ENCODE measurements at places on chromosomes 16 and 17.

DNA sequence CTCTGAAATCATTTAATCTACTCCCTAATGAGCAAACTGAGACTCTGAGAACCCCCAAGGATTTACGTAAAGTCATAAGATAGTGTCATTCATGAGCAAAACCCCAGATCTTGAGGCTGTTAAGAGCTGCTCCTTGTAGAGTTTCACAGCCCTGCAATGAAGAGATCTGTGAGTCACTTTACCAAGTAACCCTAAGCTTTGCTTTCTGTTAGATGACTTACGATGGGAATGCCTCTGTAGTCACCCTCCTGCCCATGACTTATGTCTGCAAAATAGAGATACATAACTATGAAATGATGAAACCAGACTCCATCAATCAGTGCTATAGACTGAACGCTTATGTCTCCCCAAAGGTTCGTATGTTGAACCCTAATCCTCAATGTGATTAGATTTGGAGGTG is 117.7 kb downstream of the HS3ST3A1 start:
- no peak for DNase-seq

- peak; percentile 78 for DNase-seq
These were observed 53.2 kb downstream of the NT5M start for GRCh38 chr17:17356149-17356930.

- no peak for DNase-seq
These were observed 35.4 kb upstream of the LYRM9 start for GRCh38 chr17:27928587-27928986.

GRCh38 chr16:87922250-87922871 is 14.0 kb downstream of the CA5A start:
- peak; percentile 26 for DNase-seq

- no peak for DNase-seq
These were observed 6.8 kb upstream of the SULT1A1 start for GRCh38 chr16:28616636-28617035.

- no peak for DNase-seq
These were observed 24.9 kb upstream of the DBNDD1 start for GRCh38 chr16:90044111-90044551.

DNA sequence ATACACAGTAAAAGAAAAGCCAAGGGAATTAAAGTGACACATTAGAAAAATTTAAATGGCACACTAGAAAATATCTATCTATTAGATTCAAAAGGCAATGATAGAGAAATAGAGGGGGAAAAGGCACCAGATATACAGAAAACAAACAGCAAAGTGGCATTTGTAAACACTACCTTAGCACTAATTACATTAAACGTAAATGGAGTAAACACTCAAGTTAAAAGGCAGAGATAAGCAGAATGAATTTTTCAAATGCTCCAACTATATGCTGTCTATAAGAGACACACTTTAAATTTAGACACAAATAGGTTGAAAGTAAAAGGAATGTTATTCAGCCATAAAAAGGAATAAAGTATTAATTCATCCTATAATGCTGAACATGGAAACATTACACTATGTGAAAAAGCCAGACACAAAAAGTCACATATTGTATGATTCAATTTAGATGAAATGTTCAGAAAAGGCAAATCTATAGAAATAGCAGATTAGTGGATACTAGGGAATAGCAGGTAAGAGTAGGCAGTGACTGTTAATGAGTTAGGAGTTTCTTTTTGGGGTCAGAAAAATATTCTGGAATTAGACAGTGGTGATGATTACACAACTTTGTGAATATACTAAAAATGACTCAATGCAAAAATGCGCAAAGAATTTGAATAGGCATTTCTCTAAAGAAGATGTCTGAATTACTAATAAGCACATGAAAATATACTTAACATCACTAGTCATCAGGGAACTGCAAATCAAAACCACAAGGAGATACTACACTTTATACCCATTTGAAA is 92.4 kb downstream of the BRIP1 start:
- no peak for DNase-seq

DNA sequence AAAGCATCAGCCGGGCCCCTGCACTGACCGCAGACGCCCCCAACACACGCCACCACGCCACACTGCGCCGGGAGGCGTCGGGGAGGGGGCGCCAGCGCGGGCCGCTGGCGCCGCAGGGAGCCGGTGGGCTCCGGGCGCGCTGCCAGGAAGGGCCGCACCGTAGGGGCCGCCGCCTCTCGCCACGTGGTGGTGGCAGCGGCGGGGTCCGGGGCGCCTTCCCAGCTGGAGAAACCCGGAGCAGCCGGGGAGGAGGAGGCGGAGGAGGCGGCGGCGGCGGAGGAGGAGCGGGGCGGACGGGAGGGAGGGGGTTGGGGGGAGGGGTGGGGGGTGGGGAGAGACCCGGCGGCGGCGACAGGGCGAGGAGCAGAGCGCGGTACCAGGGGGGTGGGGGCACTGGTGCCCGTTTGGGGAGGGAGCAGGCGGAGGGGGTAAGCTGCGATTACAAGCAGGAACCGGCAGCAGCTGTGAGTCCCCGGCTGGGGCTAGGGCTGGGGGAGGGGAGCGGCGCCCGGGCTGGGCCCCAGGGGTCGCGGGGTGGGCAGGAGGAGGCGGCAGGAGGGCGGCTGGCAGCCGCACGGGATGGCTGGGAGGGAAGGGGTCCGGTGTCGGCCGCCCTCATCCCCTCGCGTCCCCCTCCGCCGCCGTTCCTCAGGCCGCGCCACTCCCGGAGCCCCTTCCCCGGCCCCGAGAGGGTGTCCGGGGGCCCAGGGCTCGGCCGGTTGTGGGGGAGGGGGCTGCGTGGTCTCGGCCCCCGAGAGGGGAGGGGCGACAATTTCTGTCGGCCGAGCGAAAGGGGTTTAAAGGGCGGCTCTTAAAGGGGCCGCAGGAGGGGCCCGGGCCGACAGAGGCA is at the start of gene TBKBP1:
TBKBP1 (plus strand) TSS at position 431 of the 850 bp plus-strand sequence. CDS start 1,952 bp downstream, outside the sequence.
- peak; percentile 73 for DNase-seq

- no peak for DNase-seq
These were observed 27.7 kb upstream of the CHMP6 start for GRCh38 chr17:80963812-80964543.

DNA sequence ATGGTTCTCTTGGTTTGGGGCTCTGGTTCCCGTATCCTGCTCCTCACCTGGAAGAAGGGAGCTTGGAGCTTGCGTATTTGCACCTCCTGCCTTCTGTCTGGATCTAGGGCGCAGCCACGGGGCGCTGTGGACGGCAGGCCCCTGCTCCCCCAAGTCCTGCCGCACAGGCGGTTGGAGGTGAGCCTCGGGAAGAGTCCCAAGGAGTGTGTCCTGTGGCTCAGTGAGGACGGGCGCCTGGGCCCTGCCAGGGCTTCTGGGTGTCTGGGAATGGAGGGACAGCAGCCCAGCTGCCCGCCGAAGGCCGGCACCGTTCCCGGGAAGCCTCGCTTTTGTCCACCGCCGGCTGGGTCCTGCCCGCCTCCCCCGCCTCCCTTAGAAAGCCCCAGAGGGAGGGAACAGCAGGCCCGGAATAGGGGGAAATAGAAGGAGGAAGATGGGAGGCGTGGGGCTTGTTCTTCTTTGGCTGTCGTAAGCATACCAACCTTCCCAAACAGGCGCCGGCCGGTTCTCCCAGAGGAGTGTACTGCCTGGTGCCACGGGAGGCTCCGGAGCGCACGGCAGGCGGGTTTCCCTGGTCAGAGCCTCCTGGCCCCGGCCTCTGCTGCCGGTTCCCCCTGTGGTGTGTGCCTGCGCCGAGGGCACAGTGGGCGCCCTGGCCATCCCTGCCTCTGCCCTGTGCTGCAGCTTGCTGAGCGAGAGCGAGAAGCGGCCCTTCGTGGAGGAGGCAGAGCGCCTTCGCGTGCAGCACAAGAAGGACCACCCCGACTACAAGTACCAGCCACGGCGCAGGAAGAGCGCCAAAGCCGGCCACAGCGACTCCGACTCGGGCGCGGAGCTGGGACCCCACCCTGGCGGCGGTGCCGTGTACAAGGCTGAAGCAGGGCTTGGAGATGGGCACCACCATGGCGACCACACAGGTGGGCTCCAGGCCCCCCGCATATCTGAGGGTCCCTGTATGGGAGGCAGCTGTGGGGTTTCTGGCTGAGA is 1.8 kb downstream of the SOX8 start:
- no peak for DNase-seq

DNA sequence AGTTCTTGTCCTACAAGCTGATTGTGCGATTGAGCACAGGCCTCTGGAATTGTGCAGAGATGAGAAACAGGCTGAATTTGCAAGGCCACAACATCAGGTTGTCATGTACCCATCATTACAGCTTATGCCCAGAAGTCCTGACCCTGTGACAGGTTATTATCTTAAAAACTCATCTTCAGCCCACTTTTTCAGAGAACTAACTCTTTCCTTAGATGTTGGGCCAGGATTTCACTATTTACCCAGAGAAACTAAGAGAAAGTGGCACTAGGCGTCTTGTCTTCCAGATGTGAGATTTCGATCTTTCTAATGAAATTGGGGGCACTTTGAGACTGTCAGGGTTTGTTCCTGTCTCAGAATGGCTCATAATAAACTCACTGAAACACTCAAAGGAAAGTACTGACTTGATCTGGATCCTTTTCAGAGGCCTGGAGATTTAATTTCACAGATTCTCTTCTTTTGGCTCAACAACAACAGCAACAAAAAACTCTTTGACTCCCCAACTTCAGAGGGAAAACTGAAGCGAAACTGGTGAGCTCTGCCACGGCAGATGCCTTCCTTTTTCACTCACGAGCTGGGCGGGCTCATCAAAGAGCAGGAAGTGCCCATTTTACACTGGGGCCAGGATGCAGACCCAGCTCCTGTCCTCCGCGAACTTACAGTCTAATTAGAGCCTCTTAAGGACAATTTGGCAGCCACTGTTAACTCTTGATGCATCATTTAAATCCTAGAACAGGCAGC is 17.7 kb upstream of the SLC12A3 start:
- DNase-seq: no peak

DNA sequence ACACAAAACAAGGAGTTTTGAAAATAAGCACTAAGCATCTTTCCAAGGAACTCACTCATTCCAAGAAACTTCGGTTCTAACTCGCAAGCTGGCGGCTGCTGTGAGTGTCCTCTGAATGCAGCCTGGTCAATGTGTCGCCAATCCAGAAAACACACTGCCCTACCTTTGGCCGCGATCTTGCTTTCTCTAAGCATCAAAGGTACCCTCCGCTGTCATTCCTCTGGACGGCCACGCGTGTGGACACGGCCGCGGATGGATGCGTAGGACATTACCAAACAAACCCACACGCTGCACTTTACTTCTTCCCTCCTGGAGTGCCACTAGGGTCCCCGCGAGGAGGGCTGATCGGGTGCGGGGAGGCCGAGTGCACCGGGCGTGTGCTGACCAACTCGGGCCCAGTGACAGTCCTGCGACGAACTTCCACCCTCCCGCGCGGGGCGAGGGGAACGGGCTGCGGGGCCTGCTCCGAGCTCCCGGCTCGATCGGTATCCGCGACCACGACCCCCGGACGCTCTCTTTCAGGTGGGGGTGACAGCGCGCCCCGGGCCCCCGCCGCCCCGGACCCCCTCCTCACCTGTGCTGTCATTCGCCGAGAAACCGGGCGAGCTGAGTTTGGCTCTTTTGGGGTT is 1.1 kb downstream of the CREBBP start:
- no peak for DNase-seq

DNA sequence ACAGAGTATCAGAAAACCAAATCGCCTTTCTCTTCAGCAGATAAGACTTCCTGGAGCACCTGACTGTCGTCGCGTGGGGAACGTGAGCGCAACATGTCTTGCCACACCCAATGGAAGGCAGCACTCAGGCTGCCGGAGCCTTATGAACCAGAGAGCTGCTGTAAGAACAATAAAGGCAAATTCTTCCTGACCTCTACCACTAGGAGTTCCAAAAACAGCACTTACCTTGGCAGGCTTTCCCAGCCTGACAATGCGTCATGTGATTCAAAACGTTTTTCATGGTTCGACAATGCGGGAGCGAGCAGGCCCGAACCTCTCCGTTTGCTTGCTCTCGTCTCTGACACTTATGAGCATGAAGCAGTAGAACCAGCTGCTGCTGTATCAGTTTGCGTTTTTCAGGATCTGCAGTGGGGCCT is 75.8 kb upstream of the TRAP1 start:
- DNase-seq: no peak

DNA sequence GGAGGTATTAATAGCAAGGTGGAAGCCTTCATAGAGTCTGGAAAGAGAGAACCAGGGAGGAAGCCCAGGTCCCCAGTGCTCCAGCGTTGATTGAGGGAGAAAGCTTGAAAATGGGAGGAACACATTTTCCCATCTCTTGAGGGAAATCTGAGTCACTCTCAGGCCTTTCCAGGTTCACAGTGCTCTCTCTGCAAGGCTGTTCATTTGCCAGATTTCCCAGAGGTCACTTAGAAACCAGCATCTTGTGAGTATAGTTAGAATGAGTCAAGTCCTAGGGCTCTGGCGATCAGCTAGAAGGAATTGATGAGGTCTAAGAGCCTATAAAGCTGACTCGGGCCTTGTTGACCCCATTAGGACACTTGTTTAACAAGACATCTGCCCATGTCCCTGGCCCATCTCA is 17.7 kb upstream of the ZNF594 start:
- no peak for DNase-seq

DNA sequence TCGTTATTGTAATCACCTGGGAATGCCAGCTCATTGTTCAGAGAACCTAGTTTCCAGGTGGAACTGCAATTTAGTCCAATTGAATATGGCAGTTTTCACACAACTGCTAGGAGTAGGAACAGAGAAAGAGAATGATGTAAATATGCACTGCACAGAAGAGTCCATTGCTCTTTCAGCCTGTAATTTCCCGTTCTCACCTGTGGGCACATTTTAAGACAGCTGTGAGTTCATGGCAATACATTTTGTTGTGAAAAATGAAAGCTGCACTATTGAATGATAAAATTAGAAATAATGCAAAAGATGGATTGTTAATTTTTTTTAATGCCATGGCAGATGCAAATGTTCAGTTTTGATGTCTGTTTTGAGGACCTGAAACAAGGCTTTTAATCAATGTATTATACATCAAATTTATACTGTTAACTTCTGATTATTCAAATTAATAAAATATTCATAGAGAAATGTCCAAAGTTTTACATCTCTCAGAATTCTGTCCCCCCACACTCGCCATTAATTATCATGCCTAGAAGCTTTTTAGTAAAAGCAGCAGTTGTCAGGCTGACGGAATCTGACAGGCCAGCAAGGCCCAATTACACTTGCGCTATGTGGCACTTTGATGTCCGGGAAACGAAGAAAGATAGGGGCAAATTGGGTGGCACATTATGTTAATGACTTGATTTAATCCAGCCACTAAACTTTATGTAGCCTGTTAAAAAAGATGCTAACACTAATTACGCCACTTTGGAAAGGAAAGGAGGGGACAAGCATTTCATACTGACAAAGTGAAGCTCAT is 72.2 kb downstream of the RPGRIP1L start:
- DNase-seq: no peak

- peak; percentile 7 for DNase-seq
These were observed 77.0 kb downstream of the HS3ST2 start for GRCh38 chr16:22890976-22891375.

DNA sequence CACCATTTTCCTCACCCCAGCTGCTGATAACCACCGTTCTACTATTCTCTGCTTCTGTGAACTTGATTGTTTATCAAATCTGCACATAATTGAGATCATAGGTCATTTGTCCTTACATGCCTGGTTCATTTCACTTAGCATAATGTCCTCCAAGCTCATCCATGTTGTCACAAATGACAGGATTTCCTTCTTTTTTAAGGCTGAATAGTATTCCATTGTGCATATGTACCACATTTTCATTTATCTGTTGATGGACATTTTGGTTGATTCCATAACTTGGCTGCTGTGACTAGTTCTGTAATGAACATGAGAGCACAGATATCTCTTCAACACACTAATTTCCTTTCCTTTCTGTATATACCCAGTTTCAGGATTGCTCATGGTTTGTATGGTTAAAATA is 225.3 kb upstream of the TBX2 start:
- no peak for DNase-seq

Measured in NCI-H2171 (cell line).